ENCODE measurements at places on chromosomes 1 and 21. TPM values are rescaled to one million over a fixed set of nuclear protein-coding genes. Genes with fewer than 3 reads are reported as not detected.

The RIIAD1 gene
- polyA plus RNA-seq, result not detected

DNA sequence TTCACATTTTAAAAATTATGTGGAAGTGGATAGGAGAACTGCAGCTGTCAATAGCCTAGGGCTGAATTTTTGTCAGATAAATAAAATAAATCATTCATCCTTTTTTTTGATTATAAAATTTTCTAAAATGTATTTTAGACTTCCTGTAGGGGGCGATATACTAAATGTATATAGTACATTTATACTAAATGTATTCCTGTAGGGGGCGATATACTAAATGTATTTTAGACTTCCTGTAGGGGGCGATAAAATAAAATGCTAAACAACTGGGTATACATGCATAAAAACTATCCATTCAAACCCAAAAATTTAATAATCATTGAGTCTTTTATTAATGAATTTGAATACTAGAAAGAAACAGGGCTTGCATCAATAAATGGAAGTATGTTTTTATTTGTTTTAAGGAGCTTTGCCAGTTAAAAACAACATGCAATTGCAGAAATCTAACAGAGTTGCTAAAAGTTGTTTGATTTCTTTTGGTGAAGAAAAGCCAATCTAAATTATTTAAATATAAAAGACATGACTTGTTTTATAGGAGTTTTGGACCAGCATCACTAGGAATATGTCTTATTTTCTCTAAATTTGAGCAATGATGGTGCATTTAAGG, 31.4 kb downstream of the CLCA1 start:
- H3K4me1 ChIP-seq, result peaks cover 18% of the 10 kb centered on the region
- DNase-seq, result no peak
- H3K27ac ChIP-seq, result no peak overlapping the region

DNA sequence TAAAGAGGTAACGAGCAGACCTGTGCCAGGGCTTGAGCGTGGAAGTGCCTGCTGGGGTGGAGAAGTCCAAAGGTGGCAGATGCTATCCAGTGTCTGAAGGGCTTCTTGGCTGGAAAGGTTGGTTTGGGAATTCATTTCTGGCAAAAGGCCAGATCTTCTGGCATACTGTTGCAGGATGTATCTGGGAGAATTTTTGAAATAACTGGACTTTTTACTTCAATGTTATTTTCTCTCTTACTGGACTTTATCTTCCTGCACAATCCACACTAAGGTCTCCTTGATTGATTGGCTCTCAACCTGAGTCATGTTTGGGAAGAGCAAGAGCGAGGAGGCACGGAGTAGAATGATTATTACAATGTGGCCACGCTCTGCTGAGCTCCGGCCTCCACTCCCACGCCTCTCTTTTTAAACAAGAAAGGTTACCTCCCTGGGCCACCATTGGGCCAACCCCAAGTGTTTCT, 278.4 kb downstream of the TM2D1 start:
- no peak overlapping the region for H3K27ac ChIP-seq
- no peaks in the 10 kb centered on the region for H3K27me3 ChIP-seq

DNA sequence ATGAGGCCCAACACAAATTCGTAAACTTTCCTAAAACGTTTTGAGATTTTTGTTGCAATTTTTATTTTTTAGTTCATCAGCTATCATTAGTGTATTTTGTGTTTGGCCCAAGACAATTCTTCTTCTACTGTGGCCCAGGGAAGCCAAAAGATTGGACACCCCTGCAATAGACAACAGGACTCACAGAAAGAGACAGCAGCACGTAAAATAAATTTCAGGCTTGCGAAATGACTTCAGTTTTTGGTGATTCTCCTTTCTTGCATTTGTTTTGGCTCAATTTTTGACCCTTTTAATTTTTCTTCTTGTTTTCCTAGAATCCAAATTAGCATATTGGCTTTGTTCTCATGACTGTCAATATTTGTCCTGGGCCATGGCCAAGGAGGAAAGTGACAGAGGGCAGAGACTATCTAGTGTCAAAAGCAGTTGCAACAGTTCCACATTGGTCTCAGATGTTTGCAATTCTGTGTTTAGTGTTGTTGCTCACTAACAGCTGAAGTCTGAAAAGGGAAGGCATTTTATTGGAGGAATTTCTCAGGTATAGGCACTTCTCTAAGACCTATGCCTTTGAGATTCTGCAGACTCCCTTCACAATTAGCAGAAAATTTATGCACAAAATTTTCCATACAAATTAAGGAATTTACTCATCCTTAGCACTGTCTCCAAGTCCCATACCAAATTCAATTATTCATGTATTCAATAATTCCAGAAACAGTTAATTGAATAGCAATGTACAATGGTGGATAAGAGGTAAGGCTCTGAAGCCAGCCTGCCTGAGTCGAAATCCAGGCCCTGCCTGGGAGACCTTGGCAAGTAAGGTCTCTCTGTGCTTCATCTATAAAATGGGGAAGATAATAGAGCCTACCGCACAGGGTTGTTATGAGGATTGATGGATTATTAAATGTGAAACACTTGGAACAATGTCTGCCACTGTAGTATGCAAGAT, 160.9 kb upstream of the IVNS1ABP start:
- H3K4me1 ChIP-seq, result no peaks in the 10 kb centered on the region
- no peaks in the 10 kb centered on the region for H3K27me3 ChIP-seq
- H3K36me3 ChIP-seq, result no peaks in the 10 kb centered on the region
- H3K27ac ChIP-seq, result no peak overlapping the region
- no peak overlapping the region for H3K4me3 ChIP-seq

GRCh38 chr1:240508950-240509349, 103.0 kb downstream of the GREM2 start:
- H3K27ac ChIP-seq, result no peak overlapping the region
- DNase-seq, result no peak
- no peak overlapping the region for H3K4me3 ChIP-seq
- no peaks in the 10 kb centered on the region for H3K27me3 ChIP-seq

- H3K27me3 ChIP-seq, result no peaks in the 10 kb centered on the region
- H3K36me3 ChIP-seq, result peaks cover 9% of the 10 kb centered on the region
Measured at GRCh38 chr21:36115138-36115730, 19.6 kb upstream of the CBR3 start.

DNA sequence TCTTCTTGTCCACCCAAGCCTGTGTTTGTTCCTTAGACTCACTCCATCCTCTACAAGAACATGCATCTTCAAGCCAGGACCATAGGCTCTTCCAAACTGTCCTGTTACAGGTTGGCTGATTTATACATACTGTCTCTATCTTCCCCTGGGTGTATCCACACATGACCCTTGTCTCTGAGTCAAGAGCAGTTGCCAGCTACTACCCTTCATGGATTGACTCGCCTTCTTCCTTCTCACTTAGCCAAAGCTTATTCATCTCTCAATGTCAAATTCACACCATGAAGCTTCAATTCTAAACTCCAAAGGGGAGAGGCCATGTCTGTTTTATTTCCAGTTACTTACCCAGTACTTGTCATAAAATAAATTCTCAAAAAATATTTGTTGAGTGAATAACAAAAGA, 64.1 kb upstream of the CACHD1 start:
- DNase-seq, result no peak
- H3K27me3 ChIP-seq, result no peaks in the 10 kb centered on the region
- no peak overlapping the region for H3K27ac ChIP-seq
- H3K4me1 ChIP-seq, result no peaks in the 10 kb centered on the region
- H3K4me3 ChIP-seq, result no peak overlapping the region
- H3K36me3 ChIP-seq, result no peaks in the 10 kb centered on the region

GRCh38 chr21:16605597-16605996, 875.8 kb downstream of the USP25 start:
- no peaks in the 10 kb centered on the region for H3K36me3 ChIP-seq
- H3K4me3 ChIP-seq, result no peak overlapping the region
- no peak for DNase-seq
- H3K4me1 ChIP-seq, result no peaks in the 10 kb centered on the region
- H3K27me3 ChIP-seq, result no peaks in the 10 kb centered on the region
- no peak overlapping the region for H3K27ac ChIP-seq

The RIPK4 gene
- polyA plus RNA-seq, result 2.7 TPM

The FCAMR gene
- not detected for polyA plus RNA-seq

- no peaks in the 10 kb centered on the region for H3K36me3 ChIP-seq
- no peak for DNase-seq
Measured at GRCh38 chr1:17123196-17124045, 4.2 kb upstream of the PADI2 start.

DNA sequence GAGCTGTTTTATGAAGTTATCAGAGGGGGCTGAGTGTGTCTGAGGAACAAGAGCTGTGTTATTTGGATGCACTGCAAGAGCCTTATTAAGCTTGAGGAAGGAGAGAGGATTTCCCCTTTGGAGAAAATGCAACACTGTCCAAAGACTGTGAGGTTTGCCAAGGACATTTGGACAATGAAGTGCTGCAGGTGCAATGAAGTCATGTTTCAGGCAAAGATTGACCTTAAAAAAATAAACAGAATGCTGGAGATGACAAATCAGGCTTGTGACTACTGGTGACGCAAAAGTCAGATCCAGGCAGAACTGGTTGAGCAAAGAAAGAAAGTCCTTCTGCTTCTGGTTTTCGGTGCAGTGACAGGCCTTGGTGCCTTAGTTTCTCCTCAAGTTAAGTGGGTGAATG, 125.2 kb upstream of the KIAA0040 start:
- DNase-seq, result no peak
- H3K4me1 ChIP-seq, result no peaks in the 10 kb centered on the region
- H3K36me3 ChIP-seq, result no peaks in the 10 kb centered on the region
- no peaks in the 10 kb centered on the region for H3K27me3 ChIP-seq
- no peak overlapping the region for H3K27ac ChIP-seq
- H3K4me3 ChIP-seq, result no peak overlapping the region

The MEGF6 gene
- polyA plus RNA-seq, result 4.1 TPM

- H3K4me1 ChIP-seq, result no peaks in the 10 kb centered on the region
- no peak overlapping the region for H3K27ac ChIP-seq
- H3K4me3 ChIP-seq, result no peak overlapping the region
- no peak for DNase-seq
Measured at GRCh38 chr1:19139711-19140110, 70.4 kb downstream of the UBR4 start.

The SPATA6 gene
- 2.4 TPM for polyA plus RNA-seq

The ATP6V1G3 gene
- not detected for polyA plus RNA-seq

The LIX1L gene
- polyA plus RNA-seq, result 3.8 TPM

GRCh38 chr1:21874778-21875547, 62.1 kb downstream of the HSPG2 start:
- H3K27me3 ChIP-seq, result no peaks in the 10 kb centered on the region
- DNase-seq, result no peak
- no peak overlapping the region for H3K27ac ChIP-seq
- H3K4me1 ChIP-seq, result no peaks in the 10 kb centered on the region

DNA sequence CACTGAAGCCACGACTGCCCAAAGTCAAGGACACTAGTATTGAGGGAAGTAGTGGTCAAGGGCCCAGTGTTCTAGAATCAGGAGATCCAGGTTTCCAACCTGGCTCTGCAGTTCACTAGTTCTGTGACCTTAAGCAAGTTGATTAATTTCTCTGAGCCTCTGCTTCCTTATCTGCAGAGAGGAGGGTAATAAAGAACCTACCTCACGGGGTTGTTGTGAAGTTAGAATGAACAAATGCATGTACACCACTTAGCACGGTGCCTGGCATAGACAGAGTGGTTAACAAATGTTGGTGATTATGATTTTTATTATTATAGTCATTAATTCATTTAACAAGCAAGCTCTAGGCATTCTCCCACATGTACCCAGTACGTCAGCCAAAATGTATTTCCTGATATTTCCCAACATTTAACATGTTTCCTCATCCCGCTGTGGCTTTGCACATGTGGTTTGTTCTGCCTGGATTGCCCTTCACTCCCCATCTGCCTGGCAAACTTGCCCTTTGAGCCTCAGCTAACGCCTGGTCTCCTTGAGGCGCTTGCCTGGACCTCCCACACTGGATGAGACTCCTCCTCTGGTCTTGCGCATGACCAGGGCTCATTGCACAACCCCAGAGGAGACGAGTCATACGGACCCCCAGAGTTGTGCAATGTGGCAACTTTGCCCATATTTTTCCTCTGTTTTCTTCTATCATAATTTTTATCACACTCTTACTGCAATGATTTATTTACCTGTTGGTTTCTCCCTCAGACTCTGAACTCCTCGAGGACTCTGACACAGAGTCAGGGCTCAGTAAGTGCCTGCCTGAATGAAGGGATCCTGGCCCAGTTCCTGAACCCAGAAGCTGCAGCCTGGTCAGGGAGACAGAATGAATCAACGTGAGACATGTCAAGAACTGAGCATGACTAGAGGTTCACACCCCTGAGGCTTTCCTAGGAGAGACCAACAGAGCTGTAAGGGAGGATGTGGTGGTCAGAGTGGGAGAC, 20.7 kb upstream of the MFSD2A start:
- no peaks in the 10 kb centered on the region for H3K4me1 ChIP-seq
- no peak overlapping the region for H3K27ac ChIP-seq
- no peak for DNase-seq
- no peak overlapping the region for H3K4me3 ChIP-seq
- H3K27me3 ChIP-seq, result no peaks in the 10 kb centered on the region
- H3K36me3 ChIP-seq, result no peaks in the 10 kb centered on the region

- H3K27me3 ChIP-seq, result no peaks in the 10 kb centered on the region
- H3K4me3 ChIP-seq, result no peak overlapping the region
- H3K4me1 ChIP-seq, result no peaks in the 10 kb centered on the region
Measured at GRCh38 chr1:2945821-2946231, 75.4 kb upstream of the ACTRT2 start.

GRCh38 chr1:190738317-190738716, 260.7 kb upstream of the BRINP3 start:
- no peaks in the 10 kb centered on the region for H3K4me1 ChIP-seq
- DNase-seq, result no peak
- H3K27me3 ChIP-seq, result no peaks in the 10 kb centered on the region
- no peak overlapping the region for H3K4me3 ChIP-seq

The TRIM67 gene
- not detected for polyA plus RNA-seq

All from H1 (cell line).